ENCODE measurements at places on chromosomes 7 and 10.

DNA sequence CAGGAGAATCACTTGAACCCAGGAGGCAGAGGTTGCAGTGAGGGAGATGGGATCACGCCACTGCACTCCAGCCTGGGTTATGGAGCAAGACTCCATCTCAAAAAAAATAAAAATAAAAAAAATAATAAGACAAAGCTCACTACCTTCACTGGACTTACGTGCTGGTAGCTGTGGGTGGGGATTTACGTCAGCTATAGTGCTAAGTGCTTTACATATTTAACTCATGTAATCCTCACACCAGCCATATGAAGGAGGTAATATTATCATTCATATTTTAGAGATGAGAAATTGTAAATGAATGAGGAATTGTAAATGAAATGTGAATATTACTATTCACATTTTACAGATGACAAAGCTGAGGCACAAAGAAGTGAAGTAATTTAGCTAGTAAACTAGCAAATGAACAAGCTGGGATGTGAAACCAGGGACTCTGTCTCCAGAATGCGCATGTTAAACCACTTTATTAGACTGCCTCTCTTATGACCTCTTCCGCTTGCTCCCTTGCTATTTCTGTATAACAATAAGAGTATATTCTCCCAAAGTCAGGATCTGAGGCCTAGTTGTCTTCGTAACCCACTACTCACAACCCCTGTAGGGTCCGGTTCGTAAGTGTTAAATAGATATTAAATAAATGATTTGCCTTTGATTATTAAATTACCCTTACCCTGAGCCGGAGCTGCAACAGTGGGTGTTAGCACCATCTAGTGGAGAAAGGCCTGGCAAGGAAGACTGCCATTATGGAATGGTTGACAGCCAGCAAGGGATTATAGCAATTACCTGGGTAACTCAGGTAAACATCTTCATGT is 70.2 kb downstream of the HTR7 start:
- peak; percentile 26 for DNase-seq

GRCh38 chr7:49635800-49636199 is 137.6 kb upstream of the VWC2 start:
- DNase-seq: no peak

- no peak for DNase-seq
These were observed 601.3 kb downstream of the KCNMA1 start for GRCh38 chr10:77036276-77036675.

DNA sequence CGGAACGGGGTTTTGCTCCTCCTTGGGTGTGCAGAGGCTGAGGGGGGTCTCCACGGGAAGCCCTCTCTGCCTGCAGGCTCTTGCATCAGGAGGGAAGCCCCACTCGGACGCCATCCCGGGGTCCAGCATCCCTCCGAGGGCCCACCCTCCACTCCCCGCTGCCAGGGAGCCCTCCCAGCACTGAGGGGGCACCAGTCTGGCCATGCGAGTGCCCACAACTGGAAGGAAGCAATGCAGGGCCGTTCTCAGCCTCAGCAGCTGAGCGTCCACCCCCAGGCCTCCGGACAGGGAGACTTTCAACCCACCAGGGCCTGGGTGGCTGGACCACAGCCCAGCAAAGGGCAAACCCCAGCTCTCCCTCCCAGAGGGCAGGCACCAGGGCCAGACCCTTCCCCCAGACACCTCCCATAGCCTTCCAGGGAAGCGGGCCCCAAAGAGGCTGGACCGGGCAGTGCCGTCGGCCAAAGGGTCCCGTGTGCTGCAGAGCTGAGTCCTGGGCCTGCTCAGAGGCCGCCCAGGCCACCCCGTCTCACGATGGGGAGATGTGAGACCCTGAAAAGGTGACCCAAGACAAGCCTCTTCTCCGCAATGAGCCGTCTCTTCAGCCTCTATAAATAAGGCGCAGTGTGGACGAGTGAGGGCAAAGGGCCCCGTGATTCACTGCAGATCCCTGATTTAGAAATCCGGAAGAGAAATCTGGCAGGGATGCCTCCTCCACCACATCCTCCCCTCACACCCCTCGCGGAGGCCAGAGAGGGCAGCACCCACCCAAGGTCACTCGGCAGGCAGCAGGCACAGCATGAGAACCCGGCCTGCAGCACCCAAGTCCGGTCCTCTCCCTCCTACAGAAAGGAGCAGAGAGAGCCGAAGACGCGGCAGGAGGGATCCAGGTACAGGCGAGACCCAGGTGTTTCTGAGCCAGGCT is 81.9 kb upstream of the DNAAF5 start:
- no peak for DNase-seq

GRCh38 chr10:133237588-133238465 is at the start of gene VENTX:
TSS of gene VENTX (plus strand) at chr10:133237855. CDS start at chr10:133237915, 60 bp downstream.
- DNase-seq: no peak

GRCh38 chr10:93852476-93853095 is 41.2 kb upstream of the SLC35G1 start:
- no peak for DNase-seq

DNA sequence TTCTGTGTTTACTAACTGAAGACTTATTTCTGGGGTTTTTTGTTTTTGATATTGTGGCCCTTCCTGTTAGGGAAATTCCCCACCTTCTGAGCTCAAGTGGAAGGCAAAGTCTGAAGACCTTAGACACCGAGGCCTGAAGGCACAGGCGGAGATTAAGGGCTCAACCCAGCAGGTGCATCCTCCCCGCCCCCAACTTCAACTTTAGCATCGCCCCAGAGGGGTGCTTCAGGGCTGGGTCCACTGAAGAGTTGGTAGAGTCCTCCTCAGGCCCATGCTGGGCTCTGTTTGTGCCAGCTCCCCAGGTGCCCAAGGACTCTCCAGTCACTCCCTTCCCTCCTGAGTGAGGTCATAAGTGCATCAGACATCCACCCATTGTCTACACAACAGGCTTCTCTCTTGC is 9.4 kb upstream of the PPIA start:
- no peak for DNase-seq

DNA sequence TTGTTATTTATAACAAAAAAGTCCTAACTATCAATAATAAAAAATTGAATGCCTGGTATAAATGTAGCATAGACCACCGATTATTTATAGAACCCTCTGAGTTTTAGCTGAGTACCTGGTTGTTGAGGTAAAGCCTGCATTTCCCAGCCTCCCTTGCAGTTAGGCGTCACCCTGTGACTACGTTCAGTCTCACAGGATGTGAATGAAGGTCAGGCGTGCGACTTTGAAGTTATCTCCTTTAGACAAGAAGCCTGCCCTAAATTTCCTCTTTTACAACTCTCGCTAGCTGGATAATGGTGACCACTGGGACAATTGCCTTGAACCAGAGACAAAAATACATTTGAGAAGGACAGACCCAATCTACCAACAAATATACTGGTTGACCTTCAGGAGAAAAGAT is 67.5 kb upstream of the TES start:
- DNase-seq: no peak

DNA sequence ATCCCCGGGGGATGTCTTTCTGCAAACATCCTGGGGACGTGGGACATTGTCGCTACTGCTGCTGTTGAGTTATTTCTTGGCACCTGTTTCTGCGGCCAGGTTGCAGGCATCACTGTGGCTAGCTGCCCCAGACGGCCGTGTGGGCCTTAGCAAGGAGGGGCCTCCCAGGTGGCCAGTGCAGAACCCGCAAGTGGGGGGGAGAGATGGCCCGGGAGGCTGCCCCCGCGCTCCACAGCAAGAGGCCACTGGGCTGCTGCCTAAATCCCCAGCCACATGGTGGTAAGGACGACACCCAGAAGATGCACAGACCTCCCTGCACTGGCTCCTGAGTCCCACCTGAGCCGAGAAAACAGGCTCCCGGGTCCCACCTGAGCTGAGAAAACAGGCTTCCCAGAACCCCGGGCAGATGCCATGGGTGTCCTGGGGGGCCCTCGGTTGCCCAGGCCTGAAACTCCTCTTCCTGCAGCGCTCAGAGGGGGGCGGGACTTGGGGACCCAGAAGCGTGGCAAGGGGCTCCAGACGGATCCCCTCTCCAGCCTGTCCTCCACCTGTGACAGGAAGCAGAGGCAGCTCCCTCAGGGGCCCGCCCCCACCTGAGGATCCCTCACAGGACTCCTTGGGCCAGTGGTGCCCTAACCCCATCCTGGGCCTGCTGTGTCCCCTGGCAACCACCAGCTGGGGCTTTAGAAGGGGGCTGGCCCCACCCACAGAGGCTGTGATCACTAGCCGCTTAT is 952 bp upstream of the MAFK start:
- DNase-seq: no peak

DNA sequence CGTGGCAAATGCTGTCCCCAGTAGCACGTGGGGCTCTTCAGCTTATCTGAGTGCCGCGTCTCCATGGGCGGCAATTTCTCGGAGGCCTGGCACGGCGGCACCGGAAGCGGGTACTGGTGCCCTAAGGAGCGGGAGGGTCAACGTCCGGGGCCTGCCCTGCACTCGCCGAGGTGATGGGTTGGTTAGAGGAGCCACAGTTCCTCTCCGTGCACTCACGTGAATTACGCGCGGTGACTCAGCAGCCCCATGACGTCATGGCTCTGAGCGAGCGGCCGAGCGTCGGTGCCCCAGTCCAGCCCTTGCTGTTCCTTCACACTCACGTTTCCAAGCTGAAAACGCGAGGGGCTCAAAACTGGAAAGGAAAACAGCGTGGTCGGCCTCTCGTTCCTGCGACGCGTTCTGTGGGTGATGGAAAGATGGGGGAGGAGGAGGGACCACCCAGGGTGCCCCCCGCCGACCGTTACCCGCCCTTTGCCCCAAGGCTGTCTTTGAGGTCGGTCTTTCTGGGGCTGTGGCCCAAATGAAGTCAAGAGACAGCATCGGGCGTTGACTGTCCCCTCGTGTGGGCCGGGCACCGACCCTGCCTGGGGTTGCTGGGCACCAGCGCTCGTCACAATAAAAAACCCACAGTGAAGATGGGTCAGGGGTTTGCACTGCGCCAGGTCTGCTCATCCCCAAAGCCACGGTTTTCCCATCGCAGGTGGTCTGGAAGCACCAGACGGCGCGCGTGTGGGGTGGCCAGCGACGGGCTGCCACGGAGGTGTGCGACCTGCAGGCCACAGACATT is 70.4 kb upstream of the CFAP46 start:
- no peak for DNase-seq

DNA sequence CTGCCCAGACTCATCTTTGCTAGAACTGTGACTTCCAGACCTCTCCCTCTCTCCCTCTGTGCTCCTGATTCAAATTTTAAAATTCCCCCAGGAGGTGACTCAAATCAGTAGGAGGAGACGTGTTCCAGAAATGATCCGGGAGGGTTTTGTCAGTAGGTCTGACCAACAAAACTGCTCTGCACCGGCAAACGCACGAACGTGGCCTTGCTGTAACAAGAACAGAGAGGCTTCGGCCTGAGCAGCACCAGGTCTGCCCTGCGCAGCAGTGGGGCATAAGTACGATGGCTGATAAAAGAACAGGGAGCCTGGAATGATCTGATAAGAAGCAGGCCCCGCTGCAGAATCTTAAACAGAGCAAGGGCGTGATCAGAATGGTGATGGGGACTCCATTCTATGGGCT is 152.7 kb upstream of the AUTS2 start:
- no peak for DNase-seq

DNA sequence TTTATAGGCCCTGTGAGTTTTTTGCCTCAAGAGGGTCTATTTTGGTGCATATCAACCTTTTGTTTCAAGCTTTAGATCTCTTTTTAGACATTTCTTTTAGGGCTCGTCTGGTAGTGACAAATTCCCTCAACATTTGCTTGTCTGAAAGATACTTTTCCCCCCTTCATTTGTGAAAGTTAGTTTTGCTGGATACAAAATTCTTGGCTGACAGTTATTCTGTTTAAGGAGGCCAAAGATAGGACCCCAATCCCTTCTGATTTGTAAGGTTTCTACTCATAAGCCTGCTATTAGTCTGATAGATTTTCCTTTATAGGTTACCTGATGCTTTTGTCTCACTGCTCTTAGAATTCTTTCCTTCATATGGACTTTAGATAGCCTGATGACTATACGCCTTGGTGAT is 36.1 kb upstream of the ARMC3 start:
- no peak for DNase-seq

GRCh38 chr7:66460921-66461361 is 167.7 kb upstream of the KCTD7 start:
- DNase-seq: no peak

DNA sequence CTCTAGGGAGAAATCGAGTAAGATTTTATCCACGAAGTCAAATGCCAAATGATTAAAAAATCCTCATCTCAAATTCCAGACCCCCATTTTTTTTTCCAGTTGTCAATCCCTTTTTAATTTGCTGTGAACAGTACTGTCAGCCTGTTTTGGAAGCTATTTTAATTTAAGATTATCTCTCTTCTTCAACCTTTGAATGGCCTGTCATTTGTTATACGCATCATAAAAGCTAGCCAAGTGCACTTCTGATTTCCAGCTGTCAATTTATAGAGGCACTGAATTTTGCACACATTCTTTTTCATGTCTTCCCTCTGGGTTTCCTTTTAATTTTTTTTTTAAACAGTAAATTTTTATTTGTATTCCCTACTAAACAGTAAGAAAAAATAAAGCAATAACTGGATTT is 336.4 kb upstream of the HGF start:
- DNase-seq: no peak

GRCh38 chr7:5472432-5473315 is 49.0 kb upstream of the TNRC18 start:
- DNase-seq: no peak

DNA sequence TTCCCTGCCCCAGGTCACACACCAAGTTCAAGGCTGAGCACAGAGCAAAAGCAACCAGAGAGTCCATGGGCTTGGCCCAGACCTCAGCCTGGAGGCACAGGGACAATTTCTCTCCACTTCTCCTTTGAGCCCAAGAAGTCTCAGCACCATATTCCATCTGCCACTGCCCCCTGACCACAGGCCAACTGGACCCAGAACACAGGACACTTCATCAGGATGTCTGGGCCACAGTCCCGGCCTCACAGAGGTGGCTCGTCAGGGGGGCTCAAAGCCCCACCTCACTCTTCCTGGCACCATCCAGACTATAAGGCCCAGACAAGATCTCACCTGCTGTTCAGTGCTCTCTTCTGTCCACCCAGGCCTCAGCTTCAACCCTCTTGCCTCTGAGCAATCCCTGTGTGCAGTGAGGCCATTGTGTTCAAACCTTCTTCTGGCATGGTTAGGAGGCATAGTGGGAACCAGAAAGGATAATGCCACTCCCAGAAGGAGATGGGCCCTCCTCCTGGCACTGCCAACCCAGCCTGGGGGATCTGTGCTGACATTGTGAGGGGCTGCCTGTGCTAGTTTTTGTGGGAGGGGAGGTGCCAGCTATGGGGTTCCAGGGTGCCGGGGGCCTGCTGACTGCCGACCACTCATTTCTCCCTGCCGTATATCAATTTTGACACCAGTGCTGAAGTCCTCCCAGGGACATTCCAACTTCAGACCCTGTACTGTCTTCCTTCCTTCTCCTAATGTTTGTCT is 49.7 kb upstream of the ANTXRL start:
- DNase-seq: no peak

- no peak for DNase-seq
These were observed 242.0 kb upstream of the NPY start for GRCh38 chr7:24042028-24042427.

- DNase-seq: no peak
These were observed 1.2 kb upstream of the PON3 start for GRCh38 chr7:95397381-95397780.

DNA sequence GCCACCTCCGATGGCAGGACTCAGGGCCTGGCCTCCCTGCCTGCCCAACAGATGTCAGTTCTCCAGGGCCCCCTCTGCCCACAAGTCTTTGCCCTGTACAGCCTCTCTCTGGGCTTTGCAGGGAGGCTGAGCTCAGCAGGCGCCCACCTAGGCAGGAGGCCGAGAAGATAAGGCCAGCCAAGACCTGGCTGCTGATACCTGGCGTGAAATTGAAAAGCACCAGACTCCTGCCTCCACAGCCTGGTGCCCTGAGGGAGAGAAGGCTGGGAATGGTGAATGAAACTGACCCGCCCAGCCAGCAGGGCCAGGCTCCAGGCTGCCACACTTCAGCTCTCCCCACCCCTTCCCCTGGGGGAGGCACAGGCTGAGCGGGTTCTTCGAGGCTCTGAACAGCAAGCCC is 145.8 kb downstream of the CDH23 start:
- DNase-seq: no peak

Data from NCI-H1694 (cell line).